ENCODE measurements at places on chromosomes 4 and X. TPM values are rescaled to one million over a fixed set of nuclear protein-coding genes. Genes with fewer than 3 reads are reported as not detected.

The NPY1R gene
- total RNA-seq: 61.0 TPM

The GJB1 gene
- 1.8 TPM for total RNA-seq

DNA sequence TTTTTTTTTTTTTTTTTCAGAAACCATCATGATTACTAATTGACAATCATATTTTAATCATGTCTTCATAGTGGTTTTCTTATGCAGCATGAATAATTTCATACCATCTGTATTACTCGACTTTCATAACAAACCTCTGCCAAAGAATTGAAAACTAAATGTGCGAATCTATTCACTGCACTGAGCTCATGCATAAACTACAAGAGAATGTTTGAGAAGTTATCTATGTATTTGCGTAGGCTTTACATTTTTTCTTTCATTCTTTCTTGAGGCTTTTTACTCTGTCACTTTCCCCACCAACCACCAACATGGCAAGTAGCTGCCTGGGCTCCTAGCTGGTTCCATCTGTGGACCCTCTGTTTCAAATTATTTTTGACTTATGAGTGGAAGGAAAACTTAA, 1761.0 kb downstream of the STIM2 start:
- DNase-seq: no peak

The AKAP4 gene
- total RNA-seq: not detected

DNA sequence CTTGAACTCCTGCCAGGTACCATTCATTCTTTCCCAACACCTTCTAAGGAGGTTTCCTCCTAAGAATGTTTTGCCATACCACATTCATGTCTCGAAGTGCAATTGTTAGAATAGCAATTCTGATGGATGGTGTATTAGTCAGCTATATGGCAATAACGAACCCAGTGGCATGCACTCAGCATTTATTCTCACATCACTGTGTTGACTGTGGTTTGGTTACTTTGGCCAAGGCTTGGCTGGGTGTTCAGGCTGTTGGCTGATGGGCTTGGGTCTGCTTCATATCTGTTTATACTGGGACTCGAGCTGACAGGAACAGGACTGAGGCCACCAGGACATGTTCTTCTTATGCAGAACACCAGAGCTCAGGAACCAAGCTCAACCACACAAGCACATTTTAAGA, 31.7 kb downstream of the PSAPL1 start:
- no peak for DNase-seq

The PABPC1L2A gene
- not detected for total RNA-seq

DNA sequence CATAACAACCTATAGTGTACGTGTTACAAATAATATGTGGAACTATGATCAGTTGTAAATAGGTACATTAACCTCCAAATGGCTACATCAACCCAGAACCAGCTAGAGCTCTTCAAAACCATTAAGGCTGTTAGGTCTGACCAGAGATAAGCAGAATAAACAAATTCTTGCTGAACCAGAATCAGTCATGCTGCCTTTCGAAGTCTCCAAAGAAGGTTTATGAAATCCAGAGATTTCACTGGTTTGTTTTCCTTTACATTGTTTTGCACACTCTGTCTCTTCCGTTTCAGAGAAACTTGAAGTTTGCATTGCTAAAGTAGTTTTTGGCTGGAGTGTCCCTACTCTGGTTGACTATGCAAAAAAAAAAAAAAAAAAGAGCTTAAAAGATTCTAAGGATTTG, 177.3 kb upstream of the SLIT2 start:
- no peak for DNase-seq

The TREX2 gene
- total RNA-seq: 4.3 TPM

The CYSLTR1 gene
- 2.8 TPM for total RNA-seq

- no peak for DNase-seq
These were observed 122.1 kb downstream of the MANBA start for GRCh38 chr4:102638621-102639020.

- DNase-seq: no peak
These were observed 554.8 kb upstream of the PABPC4L start for GRCh38 chr4:134756421-134756820.

The SLC7A11 gene
- total RNA-seq: 1.3 TPM

- no peak for DNase-seq
These were observed 61.8 kb downstream of the BRWD3 start for GRCh38 chrX:80747832-80748231.

The RNF212 gene
- 6.4 TPM for total RNA-seq

DNA sequence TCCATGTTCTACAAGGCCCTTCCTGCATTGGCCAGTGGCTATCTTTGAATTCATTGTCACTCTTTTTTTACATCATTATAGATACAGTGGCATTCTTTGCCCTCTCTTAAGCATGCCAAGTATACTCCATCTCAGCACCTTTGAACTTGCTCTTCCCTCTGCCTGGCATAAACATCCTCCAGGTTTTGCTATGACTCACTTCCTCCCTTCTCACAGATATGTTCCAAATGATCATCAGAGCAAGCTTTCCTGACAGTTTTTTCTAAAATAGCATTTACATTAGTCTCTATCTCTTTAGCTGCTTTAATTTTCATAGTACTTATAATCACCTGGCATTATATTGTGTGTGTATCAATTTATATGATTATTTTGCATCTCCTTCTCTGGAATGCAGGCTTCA, 553.3 kb upstream of the MAGEB2 start:
- no peak for DNase-seq

DNA sequence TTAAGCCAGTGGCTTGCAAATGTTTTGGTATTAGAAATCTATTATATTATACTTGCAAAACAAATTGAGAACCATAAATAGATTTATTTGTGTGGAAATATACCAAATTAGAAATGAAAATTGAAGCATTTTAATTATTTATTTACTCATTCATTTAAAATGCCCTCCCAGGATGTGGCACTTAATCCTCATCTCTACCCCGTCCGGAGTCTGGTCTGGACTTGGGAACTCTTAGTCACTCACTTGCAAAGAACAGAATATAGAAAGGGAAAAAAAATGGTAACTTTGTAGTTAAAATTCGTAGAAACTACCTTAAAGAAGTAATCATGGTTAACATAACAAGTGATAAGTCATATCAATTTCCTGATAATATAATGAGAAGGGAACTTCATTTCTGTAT, 775.9 kb upstream of the INTU start:
- DNase-seq: no peak

- DNase-seq: no peak
These were observed 159.4 kb downstream of the OPHN1 start for GRCh38 chrX:68273887-68274286.
